ENCODE measurements at places on chromosomes 2 and 18. TPM values are rescaled to one million over a fixed set of nuclear protein-coding genes. Genes with fewer than 3 reads are reported as not detected.
A peak's percentile ranks its signal among the peaks of the same experiment; 100 is the strongest.

ABHD1 gene
- total RNA-seq = 0.65 TPM

REG3A gene
- total RNA-seq = not detected

NT5C1B gene
- not detected for total RNA-seq

FIGN gene
- total RNA-seq = not detected

MEP1B gene
- total RNA-seq = not detected

L3MBTL4 gene
- total RNA-seq = 0.11 TPM

TBR1 gene
- total RNA-seq = not detected

DNA sequence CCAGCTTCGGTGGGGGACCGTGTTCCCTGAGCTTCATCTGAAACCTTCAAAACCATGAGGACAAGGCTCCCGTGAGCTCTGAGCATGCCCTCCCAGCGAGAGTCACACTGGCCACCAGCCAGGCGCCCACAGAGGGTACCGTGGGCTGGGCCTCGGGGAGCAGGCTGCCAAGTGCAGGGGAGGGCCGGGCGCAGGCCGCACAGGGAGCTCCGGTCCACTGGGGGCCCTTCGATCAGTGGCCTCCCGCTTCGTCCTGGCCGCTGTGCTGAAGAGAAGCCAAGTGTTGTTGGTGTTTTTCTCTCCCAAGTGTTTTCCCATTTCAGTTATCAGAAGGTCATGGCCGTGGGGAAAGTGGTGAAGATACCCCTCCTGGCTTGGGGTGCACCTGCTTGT lies 144.4 kb downstream of the PTGR3 start:
- DNase-seq = no peak
- H3K27ac ChIP-seq = no peak overlapping the region

DNA sequence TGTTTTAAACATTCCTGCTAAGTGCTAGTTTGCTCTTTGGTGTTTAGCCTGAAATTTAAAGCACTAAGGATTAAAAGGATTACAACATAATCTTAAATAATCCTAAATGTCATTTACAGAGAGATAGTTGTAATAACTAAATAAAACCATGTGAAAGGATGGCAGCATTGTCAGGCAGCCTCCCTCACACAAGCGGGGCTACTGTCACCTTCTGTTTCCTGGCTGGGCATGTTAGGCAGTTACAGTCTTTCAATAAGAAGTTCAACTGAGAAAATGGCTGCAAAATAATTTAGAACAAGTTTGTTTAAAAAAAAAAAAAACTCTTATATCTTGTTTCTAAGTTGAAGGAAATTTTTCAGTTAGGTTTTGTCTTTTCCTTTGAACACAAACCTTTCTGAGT lies 124.9 kb downstream of the ARHGAP15 start:
- H3K36me3 ChIP-seq = peaks cover 15% of the 10 kb centered on the region
- peaks cover 72% of the 10 kb centered on the region for H3K4me1 ChIP-seq
- peak overlapping the region; percentile 21 for H3K4me3 ChIP-seq
- DNase-seq = peak; percentile 51
- peak overlapping the region; percentile 70 for H3K27ac ChIP-seq
- H3K27me3 ChIP-seq = no peaks in the 10 kb centered on the region

DNA sequence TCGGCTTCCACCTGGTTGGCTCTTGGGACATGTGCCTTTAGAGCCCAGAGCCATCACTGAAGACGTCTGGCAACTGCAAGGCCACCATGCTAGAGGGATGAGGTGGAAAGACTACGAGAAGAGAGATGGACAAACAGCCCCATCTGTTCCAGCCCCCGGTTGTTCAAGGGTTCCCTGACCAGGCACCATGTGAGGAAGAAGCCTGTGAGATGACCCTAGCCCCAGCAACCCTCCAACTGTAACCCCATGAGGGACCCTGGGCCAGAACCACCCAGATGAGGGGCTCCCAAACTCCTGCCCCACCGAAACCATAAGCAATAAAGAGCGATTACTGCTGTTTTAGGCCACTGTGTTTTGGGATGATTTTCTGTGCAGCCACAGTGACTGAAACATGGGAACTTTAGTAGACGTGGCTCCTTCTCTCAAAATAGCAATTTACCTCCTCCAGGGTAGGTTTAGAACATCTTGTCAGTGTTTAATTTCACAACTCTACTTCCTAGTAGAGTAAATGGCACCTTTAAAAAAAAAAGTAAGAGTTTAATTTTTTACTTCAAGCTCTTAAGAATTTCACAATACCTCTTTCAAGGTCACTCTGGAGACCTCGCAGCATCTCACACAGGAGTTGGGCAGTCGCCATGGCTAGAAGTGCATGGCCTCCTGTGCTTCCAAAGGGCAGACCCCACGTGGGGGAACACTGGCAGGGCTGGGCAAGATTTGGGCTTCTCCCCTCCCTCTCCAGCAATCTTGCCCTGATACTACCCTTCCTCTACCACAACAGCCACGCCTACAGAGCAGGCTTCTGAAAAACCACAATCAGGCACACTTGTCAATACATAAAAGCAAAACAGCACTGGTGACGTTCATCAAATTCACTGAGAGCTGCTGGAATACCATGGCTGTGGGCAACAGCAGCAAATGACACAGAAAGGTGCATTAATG lies 48.8 kb downstream of the TMEM163 start:
- peak overlapping the region; percentile 8 for H3K27ac ChIP-seq
- peak; percentile 60 for DNase-seq
- peaks cover 7% of the 10 kb centered on the region for H3K27me3 ChIP-seq
- H3K4me3 ChIP-seq = peak overlapping the region; percentile 45
- no peaks in the 10 kb centered on the region for H3K36me3 ChIP-seq
- H3K4me1 ChIP-seq = peaks cover 64% of the 10 kb centered on the region

DNA sequence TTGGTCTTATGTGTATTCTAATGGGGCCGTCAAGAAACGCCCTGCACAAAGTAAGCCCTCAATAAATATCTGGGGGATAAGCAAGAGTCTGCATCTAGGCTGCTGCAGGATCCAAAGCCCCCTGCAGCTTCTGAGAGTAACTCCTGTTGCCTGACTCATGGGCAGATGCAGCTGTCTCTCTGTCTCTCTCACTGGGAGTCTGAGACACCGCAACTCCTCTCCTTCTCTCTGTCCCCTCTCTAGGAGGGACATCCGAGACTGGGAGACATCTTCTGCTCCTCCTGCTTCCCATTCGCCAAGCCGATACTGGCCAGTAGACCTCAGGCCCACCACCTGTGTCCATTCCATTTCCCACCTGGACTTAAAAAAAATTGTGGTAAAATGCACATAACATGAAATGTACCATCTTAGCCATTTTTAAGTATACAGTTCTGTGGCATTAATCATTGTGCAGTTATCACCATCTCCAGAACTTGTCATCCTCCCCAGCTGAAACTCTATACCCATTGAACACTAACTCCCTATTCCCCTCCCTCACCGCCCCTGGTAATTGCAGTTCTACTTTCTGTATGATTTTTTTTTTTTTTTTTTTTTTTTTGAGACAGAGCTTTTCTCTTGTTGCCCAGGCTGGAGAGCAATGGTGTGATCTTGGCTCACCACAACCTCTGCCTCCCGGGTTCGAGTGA lies 20.1 kb downstream of the DYSF start:
- no peak overlapping the region for H3K27ac ChIP-seq
- H3K27me3 ChIP-seq = peaks cover 12% of the 10 kb centered on the region
- no peak overlapping the region for H3K4me3 ChIP-seq
- no peak for DNase-seq
- H3K4me1 ChIP-seq = no peaks in the 10 kb centered on the region

- peaks cover 14% of the 10 kb centered on the region for H3K36me3 ChIP-seq
- no peak overlapping the region for H3K4me3 ChIP-seq
These were observed 73.5 kb downstream of the WDPCP start for GRCh38 chr2:63514781-63515180.

DNA sequence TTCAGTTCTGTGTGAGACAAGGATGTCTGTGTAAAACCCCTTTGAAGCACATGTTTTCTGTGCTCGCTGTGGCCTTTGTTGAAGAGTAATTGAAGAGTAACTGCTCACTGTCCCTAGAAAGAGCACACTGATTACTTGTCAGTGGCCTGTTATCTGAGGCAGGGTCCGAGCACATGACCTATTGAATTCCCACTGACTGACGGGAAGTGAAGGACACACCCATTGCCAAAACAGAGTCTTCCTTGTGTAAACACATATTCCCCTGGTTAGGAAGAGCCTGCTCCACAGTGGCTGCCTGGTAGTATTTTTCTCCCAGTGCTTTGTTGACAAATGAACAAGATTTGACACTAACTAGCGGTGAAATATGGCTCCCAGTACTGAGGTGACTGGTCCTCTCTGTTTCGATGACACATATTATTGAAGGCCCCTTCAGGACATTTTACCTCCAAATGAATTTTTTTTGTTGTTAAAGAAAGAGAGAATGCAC lies 148.5 kb upstream of the GYPC start:
- peaks cover 4% of the 10 kb centered on the region for H3K27me3 ChIP-seq
- no peak for DNase-seq
- H3K36me3 ChIP-seq = no peaks in the 10 kb centered on the region
- H3K4me3 ChIP-seq = no peak overlapping the region
- no peak overlapping the region for H3K27ac ChIP-seq
- no peaks in the 10 kb centered on the region for H3K4me1 ChIP-seq

DNA sequence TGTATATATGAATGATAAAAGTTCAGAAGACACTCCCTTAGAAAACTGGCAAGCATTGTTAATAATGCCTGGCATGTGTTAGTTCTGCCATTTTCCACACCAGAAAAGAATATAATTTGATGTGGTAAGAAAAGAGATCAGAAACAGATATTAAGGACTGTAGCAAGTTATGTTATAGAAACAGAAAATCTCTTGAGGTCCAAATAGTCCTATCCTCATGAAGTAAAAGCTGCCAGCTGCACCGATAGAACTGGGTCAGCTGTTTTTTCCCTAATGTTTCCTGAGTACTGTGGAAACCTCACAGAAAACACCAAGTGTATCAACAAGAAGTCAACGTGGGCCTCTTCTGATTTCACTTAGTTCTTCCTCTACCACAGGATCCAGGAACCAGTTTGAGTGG lies 56.9 kb upstream of the SDC1 start:
- H3K27ac ChIP-seq = no peak overlapping the region
- DNase-seq = no peak
- H3K27me3 ChIP-seq = no peaks in the 10 kb centered on the region
- H3K4me1 ChIP-seq = peaks cover 4% of the 10 kb centered on the region
- H3K4me3 ChIP-seq = no peak overlapping the region

DNA sequence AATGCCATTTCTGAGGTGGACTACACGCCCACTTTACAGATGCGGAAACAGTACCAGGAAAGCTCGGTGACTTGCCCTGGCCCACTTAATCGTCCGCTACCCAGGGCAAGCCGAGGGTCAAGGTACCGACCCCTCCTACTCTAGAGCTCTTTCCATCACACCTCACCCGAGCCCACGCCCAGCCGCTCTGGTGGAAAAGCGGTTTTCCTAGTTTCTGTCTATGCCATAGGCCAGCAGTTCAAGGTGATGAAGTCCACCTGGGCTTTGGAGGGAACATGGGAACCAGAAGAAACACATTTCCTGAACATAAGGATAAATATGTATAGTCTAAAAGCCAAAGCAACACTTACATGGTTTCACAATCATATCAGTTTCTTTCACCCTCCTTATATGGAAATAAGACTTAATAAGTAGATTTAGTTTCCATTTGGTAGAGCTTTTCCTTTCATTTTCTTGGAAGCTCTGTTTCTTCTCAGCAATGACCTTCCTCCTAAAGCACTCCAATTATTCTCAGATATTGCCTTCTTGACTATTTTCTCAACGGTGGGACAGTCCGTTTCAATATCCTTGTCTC lies 567 bp downstream of the VWA3B start:
- H3K4me3 ChIP-seq = peak overlapping the region; percentile 47
- H3K27ac ChIP-seq = peak overlapping the region; percentile 53
- H3K4me1 ChIP-seq = peaks cover 14% of the 10 kb centered on the region
- no peaks in the 10 kb centered on the region for H3K36me3 ChIP-seq
- DNase-seq = no peak
- peaks cover 44% of the 10 kb centered on the region for H3K27me3 ChIP-seq

GRCh38 chr2:231680285-231680991 lies 27.9 kb upstream of the PTMA start:
- H3K36me3 ChIP-seq = no peaks in the 10 kb centered on the region
- peaks cover 3% of the 10 kb centered on the region for H3K4me1 ChIP-seq
- no peak overlapping the region for H3K4me3 ChIP-seq
- peaks cover 14% of the 10 kb centered on the region for H3K27me3 ChIP-seq
- DNase-seq = no peak

DNA sequence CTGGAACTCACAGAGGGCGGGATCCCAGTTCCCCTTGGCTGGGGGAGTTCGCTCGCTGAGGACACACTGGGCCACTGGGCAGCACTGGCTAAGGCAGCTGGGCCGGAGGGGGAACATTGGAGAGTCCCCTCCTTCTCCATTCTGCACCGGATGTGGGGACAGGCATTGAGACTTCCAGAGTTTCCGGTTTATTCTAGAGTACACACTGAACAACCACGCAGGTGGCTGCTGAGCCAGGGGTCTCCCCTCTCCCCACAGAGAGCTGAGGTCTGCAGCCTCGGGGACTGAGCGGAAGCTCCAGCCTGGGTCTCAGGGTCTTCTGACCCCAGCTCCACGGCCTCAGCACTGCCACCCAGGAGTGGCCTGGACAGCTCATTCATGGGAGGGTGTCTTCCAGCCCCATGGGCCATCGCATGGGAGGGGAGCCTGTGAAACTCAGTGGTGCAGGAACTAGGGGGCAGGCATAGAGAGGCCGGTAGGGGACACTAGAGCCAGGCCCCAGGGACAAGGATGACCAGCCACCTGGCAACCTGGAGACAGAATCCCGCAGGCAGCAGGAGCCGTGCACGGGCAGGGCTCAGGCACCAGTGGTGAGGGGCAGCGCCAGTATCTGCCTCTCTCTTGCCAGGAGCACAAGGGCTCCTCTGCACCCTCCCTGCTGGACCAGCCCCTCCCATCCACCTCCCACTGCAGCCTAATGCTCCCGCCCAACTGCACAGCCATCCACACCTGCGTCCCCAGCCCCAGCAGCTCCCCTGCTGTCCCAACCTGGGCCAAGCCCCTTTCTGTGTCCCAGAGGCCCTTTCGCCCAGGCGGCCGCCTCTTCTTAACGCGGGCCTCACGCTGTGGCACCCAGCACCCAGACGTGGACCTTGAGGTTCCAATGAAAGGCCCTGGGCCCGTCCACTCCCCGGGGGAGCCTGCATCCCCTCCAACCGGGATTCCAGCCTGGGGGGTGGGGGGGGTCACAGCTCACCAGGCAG lies 45.1 kb upstream of the GPC1 start:
- no peak for DNase-seq
- H3K4me1 ChIP-seq = peaks cover 9% of the 10 kb centered on the region
- H3K27me3 ChIP-seq = no peaks in the 10 kb centered on the region
- H3K36me3 ChIP-seq = no peaks in the 10 kb centered on the region
- H3K27ac ChIP-seq = no peak overlapping the region

DNA sequence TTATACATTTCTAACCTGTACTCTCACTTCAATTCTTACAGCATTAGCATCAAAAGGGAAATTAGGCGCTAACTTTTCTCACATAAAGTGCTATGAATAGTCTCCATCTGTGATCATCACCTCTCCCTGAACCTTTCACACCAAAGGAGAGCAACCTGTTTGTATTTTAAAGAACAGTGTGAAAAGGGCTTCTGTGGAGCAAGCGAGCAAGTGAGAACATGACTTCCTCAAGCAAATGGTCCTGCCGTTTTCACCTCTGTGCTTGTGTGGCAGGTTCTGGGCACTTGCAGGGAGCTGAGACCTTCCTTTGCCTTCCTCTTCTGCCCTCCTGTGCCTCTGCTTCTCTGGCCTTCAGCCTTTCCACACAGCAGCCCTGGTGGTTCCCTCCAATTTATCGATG lies 51.9 kb downstream of the TGFA start:
- no peaks in the 10 kb centered on the region for H3K36me3 ChIP-seq
- no peak for DNase-seq
- H3K4me1 ChIP-seq = no peaks in the 10 kb centered on the region
- no peak overlapping the region for H3K4me3 ChIP-seq

- peaks cover 90% of the 10 kb centered on the region for H3K27me3 ChIP-seq
- peaks cover 25% of the 10 kb centered on the region for H3K4me1 ChIP-seq
- no peak for DNase-seq
These were observed 7.0 kb upstream of the PAX3 start for GRCh38 chr2:222305516-222306392.

Data from activated CD4-positive, alpha-beta T cell treated with anti-CD3 and anti-CD28 coated beads for 36 hours (primary cell).